SHP77 (cell line): ENCODE measurements at places on chromosomes 2 and 18.

GRCh38 chr18:24201699-24202687 is 63.1 kb downstream of the CABYR start:
- DNase-seq: no peak

- DNase-seq: no peak
These were observed 486.3 kb downstream of the NR4A2 start for GRCh38 chr2:155846259-155846658.

DNA sequence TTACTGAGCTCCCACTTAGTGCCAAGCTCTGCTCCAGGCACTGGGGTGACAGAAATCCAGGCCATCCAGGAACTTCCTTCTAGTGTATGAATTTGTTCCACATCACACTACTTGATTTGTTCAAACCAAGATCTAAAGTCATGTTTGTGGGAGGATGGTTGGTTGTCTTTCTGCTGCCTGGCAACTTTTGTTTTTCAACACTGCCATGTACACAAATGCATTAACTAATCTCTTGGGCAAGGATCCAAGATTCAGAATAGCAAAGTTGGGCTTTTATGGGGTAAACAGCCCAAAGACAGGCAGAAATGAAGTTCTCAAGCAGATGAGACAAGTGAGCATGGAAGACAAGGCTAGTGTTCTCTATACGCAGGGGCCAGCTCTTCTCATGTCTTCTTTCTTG is 53.4 kb upstream of the PROKR1 start:
- no peak for DNase-seq

DNA sequence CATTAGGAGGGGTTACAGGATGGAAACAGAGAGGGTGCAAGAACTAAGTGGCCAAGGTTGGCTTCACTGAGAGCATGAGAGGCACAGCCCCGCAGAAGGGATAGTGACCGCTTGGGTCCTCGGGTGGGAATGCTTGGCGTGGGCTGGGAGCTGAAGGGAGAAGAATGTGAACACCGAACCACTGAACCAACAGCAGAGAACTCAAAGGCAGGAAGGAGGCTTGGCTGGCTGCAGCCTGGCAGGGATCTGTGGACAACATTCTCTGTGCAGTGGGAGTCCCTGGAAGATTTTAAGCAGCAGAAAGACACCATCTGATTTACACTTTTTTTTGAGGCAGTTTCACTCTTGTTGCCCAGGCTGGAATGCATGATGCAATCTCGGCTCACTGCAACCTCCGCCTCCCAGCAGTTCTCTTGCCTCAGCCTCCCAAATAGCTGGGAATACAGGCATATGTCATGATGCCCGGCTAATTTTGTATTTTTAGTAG is 33.9 kb downstream of the SOWAHC start:
- DNase-seq: no peak

GRCh38 chr2:29074411-29074810 is at the start of gene PCARE:
Gene PCARE (minus strand): TSS chr2:29074523. CDS start chr2:29074261, 262 bp downstream.
- DNase-seq: no peak

GRCh38 chr2:99180755-99181623 is at the start of the genes MITD1 and MRPL30:
Gene MITD1 (minus strand): TSS chr2:99181058. CDS start chr2:99180981, 77 bp downstream.
Gene MRPL30 (plus strand): TSS chr2:99181184. CDS start chr2:99186204, 5,020 bp downstream.
- DNase-seq: peak; percentile 93

- no peak for DNase-seq
These were observed 10.7 kb upstream of the RNU4ATAC start for GRCh38 chr2:121519732-121520640.

DNA sequence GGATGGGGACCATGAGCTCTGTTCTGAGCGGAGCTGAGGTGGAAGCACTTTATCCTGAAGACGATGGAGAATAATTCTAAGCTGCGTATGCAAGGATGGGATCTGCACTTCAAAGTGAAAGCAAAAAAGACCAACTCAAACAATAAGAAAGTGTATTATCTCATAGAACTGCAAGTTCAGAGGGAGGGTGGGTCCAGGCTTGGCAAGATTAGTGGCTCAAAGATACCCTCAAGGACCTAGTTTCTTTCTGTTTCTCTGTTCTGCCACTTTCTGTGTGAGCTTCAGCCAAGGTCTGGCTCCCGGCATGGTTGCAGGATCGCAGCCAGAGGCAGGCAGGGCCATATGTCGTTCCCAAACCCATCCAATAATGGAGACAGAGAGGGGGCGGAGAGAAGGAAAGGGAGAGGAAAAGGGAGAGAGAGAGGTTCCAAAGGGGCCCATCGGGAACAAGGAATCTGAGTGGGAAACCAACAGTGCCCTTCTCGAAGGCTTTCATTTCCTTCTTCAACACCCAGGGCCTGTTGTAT is 169.2 kb upstream of the NCK2 start:
- no peak for DNase-seq

DNA sequence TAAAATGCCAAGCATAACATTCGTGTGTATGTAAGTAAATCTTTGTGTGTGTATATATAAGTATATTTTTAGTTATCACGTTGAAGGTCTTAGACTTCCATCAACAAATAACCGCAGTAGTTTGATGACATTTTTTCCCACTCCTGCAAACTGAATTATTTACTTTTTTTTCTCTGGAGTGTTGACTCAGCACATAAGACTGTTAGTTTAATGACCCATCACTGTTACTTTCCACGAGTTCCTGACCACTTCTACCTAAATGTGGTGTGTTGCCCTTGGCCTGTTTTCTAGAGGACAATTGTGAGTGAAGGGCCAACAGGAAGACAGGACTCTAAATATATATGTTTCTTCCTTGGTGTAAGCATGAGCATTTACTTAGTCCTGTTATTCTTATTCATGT is 71.3 kb upstream of the TXNDC2 start:
- no peak for DNase-seq
